Activated CD4-positive, alpha-beta T cell treated with anti-CD3 and anti-CD28 coated beads, Interleukin-2, amount 10 ng/mL, durations not matched to agents 24 days and 14 days (primary cell): ENCODE measurements at places on chromosomes 16 and 17.
A peak's percentile ranks its signal among the peaks of the same experiment; 100 is the strongest.

DNA sequence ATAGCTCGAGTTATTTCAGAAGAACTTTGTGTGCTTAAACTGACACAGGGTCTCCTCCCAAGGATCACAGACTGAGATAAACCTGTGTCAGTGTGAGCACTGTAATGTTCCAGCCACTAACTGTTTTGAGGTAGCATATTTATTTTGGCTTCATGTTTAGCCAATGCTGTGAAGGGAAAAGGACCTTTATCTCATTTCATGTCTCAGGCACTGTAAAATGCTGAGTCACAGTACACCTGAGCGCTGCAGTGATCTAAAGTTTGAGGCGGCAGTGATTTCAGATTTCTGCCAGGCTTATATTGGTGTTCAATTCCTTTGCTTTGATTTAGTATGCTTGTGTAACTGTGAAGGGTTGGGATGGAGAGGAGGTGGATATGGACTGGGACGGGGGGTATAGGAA, 3.1 kb upstream of the DNAJA2 start:
- DNase-seq: no peak

- no peak for DNase-seq
Measured at GRCh38 chr16:19236561-19237209, 48.8 kb upstream of the CLEC19A start.

DNA sequence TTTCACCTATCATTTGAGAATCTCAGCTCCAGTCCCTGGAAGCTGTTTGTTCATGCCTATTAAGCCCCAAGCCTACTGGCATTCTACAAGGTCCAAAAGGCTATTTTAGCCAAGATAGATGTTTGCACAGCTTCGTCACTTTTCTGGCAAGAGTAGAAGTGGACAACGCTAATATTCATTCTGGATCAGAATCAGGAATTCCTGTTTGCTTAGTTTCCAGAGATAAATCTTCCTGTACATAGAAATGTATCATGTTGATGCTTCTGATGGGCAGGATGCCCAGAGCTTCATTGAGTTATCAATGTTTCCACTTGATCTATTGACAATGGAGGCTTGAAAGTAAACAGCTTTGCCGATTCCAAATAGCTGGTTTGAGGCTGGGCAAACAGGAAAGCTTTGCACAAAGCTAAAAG, 260.7 kb upstream of the CA10 start:
- no peak for DNase-seq

DNA sequence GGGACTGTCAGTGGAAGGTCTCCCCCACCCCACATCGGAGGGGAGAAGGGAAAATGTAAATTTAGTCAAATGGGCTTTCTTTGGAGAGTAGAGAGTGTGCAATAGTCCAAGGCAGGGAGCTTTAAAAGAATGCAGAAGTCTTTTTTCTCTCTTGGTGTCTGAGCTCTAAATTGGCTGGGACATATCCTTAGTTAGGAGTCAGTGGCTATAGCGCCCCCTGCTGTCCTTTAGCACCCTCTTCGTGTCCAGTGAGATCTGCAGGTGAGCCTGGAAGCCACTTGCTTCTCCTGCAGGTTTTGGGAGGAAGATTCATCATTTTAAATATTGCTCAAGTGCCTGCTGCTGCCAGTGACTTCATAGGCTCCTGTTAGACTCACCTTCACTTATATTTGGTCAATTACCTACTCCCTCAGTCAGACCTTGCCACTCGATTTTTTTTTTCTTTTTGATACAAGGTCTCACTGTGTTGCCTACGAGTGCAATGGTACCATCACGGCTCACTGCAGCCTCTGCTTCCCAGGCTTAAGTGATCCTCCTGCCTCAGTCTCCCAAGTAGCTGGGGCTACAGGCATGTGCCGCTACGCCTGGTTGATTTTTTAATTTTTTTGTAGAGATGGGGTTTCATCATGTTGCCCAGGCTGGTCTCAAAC, 174.8 kb downstream of the PRKCB start:
- DNase-seq: peak; percentile 93

GRCh38 chr17:61140081-61140786, 259.4 kb upstream of the TBX2 start:
- DNase-seq: no peak

- peak; percentile 26 for DNase-seq
Measured at GRCh38 chr16:10485698-10486382, 94.6 kb downstream of the EMP2 start.

- DNase-seq: peak; percentile 96
Measured at GRCh38 chr17:81967533-81968395, 6.8 kb upstream of the NOTUM start.

GRCh38 chr17:549177-550040, 165.2 kb downstream of the VPS53 start:
- DNase-seq: no peak

- no peak for DNase-seq
Measured at GRCh38 chr17:76709077-76709950, 1.5 kb downstream of the MXRA7 start.

GRCh38 chr17:64281962-64282752, 19.1 kb upstream of the TEX2 start:
- DNase-seq: peak; percentile 85

DNA sequence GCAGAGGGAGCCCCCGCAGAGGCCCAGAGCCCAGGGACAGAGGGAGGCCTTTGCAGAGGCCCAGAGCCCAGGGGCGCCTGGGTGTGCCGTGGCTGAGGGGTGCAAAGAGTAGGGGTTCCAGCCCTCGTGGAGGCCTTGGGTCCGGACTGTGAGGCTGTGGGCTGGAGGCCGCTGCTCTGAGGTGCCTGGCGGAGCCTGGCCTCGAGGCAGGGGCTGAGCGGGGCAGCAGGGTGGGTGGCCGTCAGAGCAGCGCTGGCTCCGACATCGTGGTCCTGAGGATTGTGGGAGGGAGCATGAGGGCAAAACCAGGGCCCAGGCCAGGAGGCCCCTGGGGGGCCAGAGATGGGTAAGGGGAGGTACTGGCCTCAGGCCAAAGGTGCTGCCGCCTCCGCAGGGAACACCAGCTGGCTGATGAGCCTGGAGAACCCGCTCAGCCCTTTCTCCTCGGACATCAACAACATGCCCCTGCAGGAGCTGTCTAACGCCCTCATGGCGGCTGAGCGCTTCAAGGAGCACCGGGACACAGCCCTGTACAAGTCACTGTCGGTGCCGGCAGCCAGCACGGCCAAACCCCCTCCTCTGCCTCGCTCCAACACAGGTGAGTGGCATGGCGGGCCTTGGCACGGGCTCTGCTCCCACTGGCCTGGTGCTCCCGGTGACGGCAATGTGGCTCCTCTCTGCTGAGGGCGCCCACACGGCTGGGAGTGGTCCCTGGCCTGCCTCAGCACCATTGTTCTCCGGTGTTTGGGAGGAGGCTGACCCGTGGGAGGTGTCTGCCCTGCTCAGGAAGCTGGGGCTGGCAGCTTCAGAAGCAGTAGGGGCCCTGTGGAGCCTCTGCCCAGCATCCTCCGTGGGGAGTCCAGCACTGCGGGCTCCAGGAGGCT, 33.7 kb downstream of the TSC2 start:
- DNase-seq: no peak
